ENCODE measurements at places on chromosomes 13 and 19.

DNA sequence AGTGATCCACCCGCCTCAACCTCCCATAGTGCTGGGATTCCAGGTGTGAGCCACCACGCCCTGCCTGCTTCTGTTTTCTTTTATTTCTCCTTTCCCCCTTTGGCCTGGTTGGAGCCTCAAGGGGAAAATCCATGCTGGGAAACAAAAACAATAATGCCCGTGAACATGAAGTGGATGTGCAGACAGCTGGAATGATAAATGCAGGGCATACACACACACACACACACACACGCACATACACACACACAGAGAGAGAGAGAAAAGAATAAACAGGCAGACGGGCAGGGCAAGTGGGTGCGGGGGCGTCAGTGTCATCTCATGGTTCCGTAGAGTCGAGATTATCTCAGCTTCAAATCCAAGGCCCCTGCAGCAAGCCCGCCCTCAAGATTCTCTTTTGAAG lies 4.4 kb upstream of the PLEKHF1 start:
- no peak for DNase-seq

- no peak for DNase-seq
These were observed 2.8 kb downstream of the RASA3 start for GRCh38 chr13:114129649-114130062.

DNA sequence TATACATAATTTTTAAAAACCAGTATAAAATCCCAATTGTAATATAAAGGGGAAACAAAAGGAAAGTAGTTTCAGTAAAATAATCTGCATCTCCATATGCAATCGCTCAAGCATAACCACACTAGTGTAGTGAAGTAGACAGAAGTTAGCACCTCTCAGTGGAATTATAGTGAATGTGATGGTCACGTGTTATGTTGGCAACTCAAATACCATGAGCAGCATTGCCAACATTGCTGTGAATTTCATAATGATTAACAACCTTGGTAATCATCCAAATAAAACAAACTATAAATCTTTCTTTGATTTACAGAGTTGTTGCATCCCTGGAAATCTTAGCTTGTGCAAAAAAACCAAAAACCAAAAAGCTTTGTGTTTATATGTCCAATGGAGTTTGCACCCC lies 77.3 kb upstream of the SIAH3 start:
- DNase-seq: no peak

- DNase-seq: no peak
These were observed 105.7 kb upstream of the VSTM2B start for GRCh38 chr19:29420065-29420464.

DNA sequence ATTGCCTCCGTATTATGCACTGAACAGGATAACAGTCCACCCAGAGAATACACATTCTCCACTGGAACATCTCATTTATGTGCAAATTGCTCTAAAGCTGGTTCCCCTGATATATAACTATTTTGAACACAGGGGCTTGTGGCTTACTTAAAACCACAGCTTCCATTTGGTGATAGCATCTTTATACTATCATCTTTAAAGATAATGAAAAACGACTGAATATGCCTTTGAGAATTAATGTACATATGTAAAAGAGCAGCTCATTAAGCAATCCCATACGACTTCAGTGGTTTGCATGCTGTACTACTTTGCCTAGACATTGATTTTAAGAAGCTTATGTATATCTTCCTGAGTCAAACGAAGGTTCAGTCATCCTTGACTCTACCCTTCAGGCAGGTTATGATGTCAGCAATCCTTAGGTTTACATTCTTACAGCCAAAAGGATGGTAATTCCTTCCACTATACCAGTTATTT lies 40.8 kb downstream of the BRD4 start:
- no peak for DNase-seq

DNA sequence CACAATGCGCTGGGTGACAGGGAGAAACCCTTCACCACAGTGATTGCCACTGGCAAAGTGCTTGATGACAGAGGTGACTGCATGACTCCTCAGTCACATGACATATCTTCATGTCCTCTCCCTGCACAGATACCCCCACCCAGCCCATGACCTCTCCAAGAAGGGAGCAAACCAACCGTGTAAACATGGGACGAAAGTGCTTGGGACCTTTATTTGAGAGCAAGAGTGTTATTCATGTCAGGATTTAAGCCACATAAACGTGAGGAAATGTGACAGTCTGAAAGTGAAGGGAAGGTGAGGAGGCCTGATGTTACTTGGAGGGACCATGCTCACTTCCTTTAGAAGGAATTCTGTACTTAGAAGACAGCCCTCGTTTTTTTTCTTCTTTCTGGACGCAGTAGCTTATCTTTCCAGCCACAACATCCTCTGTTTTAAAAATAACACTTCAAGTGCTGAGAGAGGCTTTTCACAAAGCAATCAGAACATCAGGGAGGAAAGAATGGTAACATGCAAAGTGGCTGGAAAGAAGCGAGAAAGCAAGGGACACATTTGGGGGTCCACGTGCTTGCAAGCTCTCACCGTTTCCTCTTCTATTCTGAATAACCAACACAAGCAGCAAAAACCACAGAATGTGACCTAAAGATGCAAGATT lies 35.6 kb downstream of the EPS15L1 start:
- no peak for DNase-seq

DNA sequence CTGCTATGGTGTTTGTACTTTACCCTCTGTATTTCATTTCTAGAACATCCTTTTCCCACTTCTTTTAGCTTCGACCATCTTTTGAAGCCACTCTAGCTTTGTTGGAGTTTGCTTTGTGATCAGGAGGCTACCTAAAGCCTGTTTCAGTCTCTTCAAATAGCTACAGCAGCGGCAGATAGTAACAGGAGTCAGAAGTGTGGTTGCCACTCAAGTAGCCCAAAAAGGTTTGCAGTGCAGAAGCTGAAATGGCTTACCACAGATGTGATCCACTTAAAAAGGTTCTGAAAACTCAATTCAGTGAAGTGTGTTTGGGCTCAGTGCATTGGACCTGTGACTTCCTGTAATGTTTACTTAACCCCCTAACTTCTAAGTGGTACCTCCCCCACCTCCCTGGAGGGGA lies 26.2 kb downstream of the WASF3 start:
- no peak for DNase-seq

DNA sequence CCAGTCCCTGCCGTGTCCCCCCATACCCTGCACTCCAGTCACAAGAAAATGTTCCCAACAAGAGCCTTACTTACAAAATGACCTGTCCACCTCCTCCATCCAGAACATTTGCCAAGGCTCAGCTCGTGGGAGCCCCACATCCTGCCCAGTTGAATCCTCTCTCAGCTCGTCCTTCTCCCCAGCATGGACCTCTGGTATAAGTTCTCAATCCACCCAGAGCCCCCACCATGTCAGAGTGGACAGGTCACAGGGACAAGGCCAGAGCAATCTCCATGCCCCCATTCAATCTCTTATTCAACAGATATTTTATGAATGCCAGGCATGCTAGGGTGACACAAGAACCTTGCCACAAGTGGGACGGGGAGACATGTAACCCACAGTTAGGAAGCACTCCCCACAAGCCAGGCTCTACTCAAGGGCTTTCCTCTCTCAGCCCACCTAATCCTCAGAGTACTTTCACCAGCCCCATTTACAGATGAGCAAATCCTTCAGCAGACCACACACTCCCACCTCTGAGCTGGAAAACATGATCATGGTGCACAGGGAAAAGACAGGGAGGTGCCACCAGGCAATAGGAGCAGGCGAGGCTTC lies 15.1 kb downstream of the DEDD2 start:
- DNase-seq: no peak

GRCh38 chr19:33755099-33756035 lies 41.3 kb upstream of the KCTD15 start:
- no peak for DNase-seq

DNA sequence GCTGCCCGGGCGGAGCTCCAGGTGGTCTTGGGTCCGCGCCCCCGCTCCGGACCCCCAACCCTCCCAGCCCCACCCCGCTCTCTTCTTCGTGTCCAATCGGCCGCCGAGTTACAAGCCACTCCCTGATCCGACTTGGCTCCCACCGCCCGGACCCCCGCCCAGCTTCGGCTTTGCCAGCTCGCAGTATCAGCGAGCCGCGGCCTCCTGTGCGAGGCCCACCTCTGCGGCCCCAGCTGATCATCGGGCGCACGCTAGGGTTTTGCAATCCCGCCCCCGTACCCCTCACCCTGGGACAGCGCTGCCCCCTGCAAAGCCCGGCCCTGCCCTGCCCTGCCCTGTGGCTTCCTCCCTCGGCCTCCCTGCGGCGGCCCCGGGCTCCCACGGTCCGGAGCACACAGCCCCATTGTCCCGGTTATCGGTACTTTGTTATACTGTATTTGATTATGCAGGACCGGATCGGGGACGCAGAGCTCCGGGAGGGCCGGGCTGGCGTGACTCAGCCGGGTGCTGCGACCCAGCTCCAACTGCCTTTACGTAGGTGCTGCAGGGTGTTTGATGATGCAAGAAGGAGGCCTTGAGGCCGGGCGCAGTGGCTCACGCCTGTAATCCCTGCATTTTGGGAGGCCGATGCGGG lies 598 bp upstream of the LPAR2 start:
- no peak for DNase-seq

DNA sequence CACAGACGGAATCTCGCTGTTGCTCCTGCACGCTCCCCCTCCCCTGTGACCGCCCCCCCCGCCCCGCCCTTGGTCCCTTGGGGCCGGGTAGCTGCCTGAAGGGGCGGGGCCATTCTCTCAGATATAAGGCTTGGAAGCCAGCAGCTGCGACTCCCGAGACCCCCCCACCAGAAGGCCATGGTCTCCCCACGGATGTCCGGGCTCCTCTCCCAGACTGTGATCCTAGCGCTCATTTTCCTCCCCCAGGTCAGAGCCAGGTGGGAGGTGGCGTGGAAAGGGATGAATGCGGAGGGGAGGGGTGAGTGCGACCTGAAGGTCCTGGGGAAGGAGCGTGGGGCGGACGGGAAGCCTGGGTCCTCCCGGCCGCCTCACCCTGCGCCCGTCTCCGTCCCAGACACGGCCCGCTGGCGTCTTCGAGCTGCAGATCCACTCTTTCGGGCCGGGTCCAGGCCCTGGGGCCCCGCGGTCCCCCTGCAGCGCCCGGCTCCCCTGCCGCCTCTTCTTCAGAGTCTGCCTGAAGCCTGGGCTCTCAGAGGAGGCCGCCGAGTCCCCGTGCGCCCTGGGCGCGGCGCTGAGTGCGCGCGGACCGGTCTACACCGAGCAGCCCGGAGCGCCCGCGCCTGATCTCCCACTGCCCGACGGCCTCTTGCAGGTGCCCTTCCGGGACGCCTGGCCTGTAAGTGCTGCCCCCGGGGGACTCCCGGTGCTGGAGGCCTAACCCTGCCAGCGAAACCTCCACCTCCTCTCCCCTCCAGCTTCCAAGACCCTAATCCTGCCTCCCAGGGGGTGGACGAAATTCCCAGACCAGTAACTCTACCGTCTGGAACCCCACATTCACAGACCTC lies at the start of gene DLL3:
DLL3 (plus strand) TSS at position 150 of the 845 bp plus-strand sequence; CDS start at position 178, 28 bp downstream.
- no peak for DNase-seq

- DNase-seq: no peak
These were observed 4.2 kb downstream of the LYL1 start for GRCh38 chr19:13098277-13099072.

DNA sequence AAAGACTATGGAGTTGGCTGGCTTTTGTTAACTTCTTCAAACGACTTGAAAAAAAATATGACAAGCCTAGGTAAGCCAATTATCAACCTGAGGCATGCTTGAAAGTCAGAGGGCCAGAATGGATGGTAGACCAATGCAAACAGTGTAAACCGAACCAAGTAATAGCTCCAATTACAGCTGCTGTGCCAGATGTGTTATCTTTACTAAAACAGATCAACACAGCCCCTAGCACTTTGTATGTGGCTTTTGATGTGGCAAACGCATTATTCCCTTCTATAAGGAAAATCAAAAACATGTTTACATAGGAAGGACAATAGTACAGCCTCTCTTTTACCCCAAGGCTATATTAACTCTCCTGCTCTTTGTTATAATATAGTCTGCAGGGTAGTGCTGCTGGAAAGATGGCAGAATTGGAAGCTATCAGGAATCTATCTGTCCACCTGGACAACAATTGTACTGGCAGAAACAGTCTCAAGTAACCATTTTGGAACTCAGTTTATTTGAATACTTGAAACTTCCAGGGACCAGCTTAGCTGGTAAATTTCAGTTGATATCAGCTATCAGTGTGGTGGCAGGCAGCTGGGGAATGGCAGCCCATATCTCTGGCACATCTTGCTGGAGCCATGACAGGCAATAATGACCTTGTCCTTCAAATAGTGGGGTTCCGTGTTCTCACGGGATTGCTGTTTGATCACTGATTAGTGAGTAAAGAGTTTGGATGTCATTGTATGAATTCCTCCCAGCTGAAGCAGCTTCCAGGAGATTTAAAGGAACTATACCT lies 144.4 kb upstream of the WASF3 start:
- no peak for DNase-seq

DNA sequence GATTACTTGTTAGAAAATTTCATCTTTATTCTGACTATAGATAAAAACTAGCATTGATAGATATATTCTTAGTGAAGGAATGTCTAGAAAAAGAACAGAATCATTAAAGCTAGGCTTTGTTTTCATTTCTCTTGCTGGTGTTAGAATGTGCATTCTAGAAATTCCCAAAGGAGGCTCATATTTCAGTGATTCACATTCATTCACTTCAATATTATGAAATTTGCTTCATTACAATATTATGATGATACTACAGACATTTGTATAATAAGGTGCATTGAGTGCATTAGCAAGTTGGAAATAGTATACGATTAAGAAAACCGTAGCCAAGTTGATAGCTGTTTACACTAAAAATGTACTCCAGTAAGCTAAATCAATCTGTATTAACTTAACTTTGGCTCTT lies 70.7 kb upstream of the MYCBP2 start:
- no peak for DNase-seq

DNA sequence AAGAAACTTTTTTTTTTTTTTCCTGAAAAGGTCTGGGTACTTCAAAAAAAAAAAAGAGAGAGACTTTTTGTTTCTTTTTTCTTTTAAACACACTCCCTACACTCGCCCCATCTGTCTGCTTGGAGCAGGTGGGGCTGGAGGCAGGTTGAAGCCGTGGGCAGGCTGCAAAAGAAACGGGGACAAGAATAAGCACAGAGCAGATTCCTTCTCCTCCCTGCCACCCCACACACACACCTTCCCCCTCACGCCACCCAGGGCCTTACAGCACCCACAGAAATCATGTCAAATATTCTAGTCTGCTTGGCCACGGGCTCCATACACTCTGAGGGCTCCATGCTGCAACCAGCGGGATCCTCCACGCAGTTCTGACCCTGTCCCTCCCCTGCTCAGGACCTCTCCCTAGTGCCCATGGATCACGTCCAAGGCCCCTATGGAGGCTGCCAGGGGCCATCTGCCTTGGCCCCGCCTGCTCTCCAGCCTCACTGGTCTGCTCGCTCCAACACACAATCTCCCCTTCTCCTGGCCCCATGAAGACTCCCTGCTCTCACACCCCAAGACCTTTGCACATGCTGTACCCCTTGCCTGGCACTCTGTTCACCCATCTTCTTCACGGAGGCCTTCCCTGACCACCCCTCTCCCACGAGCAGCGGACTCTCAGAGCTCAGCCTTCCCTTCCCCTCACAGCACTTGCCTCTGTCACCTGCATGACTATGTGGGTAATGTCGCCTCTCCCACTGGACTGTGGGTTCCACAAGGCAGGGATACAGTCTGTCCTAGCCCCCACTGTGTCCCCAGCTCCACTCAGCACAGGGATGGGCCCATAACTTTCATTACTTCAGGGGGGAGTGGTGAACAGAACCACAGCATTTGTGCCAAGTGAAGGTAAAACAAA lies 11.4 kb downstream of the AKT2 start:
- DNase-seq: no peak

- DNase-seq: no peak
These were observed 709.8 kb downstream of the PCDH17 start for GRCh38 chr13:58341318-58341717.

Measured in cortex of kidney (tissue), 1 donor.